NCI-H1694 (cell line): ENCODE measurements at places on chromosomes 7 and 10.

- no peak for DNase-seq
Measured at GRCh38 chr7:42694894-42695507, 216.9 kb downstream of the C7orf25 start.

DNA sequence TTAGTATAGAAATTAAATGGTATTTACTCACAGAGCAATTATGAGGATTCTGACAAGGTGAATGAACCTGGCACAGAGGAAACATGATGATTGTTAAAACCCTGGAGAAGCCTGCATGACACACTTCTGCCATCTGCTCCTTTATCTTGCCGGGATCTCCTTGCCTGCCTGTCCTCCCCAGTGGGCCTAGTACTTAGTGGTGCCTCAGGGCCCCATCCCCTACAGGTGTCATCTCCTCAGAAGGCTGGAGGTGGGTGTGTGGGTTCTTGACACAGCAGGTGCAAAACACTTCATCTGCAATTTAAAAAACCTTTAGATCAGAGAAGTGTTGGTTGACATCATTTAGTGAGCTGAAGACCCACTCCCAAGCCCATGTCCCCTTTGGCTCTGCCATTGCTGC lies 261.2 kb downstream of the ADRA2A start:
- DNase-seq, result no peak

GRCh38 chr7:44561962-44562621 lies 11.6 kb downstream of the DDX56 start:
- no peak for DNase-seq

GRCh38 chr7:47500103-47500563 lies 81.8 kb downstream of the TNS3 start:
- DNase-seq, result no peak

GRCh38 chr10:6167456-6167855 lies 35.3 kb upstream of the PFKFB3 start:
- DNase-seq, result no peak

DNA sequence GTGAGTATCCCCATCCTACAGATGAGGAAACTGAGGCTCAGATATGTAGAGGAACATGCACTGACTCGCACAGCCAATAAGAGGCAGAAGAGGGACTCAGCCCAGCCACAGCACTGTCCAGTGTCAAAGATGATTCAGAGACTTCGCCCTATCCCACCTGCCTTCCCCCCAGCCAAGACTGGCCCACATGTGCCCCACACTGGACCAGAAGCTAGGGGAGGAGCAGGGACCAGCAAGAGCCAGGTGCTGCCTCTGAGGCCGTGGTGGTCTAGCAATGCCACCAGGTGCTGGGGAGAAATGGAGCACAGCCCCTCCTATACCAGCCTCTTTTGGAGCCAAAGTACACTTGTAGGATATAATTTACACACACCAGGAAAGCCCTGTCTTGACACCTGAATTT lies 22.3 kb downstream of the GRID1 start:
- DNase-seq, result no peak

- DNase-seq, result no peak
Measured at GRCh38 chr7:33156441-33156840, 27.1 kb downstream of the BBS9 start.

- no peak for DNase-seq
Measured at GRCh38 chr7:141551782-141552181, 572 bp downstream of the AGK start.
